ENCODE measurements at places on chromosomes 2 and 18.
A peak's percentile ranks its signal among the peaks of the same experiment; 100 is the strongest.

- DNase-seq, result no peak
These were observed 55.7 kb upstream of the ITM2C start for GRCh38 chr2:230809015-230809414.

- no peak for DNase-seq
These were observed 36.5 kb downstream of the RRM2 start for GRCh38 chr2:10159086-10159485.

GRCh38 chr2:170492010-170492409 lies 223.1 kb upstream of the SP5 start:
- no peak for DNase-seq

DNA sequence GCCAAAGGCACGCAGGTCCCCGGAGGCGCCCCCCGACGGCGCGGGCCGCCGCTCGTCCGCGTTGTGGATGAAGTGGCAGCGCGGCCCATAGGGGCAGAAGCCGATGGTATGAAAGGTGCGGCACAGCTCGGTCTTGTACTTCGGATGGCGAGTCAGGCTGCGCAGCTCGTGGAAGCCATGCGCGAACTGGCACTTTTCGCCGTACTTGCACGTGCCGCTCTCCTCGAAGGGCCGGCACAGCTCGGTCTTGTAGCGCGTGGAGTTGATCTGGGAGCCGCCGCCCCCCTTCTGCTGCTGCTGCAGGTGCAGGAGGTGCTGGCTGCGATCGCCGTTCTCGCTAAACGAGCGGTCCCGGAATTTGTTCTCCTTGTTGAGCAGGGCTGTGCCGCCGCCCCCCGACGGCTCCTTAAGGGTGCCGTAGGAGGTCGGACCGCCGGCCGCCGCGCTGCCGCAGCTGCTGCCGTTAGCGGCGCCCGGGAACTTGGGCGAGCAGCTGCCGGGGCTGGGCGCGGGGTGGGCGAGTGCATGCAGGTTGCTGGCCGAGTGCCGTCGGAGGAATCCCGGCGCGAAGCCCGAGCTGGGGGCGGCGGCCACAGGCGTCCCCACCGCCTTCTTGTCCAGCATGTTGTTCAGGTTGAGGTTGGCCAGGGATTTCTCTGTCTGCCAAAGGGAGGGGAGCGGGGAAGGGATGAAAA lies 1.2 kb downstream of the ZFP36L2 start:
- DNase-seq, result peak; percentile 88

DNA sequence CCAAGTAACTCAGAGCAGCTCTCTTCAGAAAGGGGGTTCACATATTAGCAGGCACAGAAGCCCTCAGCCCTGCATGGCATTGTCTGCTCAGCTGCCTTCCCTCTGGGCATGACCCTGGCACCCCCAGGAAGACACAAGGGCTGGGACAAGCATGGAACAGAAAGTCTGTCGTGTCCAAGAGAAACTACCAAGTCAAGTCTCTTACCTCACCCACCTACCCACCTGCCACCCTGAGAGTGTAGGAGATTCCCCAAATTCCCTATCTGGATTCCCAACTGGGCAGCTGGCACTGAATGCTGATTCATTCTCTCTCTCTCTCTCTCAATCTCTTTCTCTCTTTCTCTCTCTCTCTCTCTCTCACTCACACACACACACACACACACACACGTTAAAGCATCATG lies 21.6 kb downstream of the SMAD7 start:
- no peak for DNase-seq

- no peak for DNase-seq
These were observed 1067.7 kb upstream of the FAM98A start for GRCh38 chr2:34666821-34667220.

DNA sequence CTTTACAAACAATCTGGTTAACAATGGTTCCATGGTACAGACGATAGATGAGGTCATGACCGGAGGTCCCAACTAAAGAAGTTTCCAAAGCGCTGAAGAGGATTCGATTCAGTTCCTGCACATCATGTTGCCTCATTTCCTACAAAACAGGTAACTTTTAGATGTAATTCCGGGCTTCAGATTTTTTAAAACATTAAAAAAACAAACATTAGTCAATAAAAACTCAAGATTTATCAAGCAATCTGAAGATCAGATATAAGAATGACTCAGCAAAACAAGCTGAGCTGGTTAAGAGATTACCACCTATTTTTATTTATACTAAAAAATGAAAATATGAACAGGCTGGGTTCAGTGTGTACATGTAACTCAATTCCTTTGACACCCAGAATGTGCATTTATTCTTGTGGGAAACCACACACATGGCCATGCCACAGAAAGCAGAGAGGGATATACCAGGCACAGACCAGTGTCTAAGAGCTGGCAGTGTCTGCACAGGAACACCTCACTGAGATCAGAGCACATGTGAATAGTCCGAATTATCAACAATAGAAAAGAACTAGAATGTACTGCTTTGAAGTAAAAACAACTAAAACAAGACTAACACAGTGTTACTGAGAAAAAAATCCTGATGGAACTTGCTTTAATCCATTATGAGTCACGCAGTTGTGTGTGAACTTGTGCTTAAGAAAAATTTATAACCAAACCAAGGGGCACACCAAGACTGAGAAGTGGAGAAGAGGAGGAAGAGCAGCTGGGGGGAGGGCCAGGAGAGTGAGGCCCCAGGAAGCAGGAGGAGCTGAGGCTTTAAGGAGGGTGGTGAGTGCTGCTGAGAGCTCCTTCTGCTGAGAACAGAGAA lies 9.5 kb downstream of the USP40 start:
- DNase-seq, result no peak

GRCh38 chr2:101380376-101380775 lies 6.9 kb downstream of the CREG2 start:
- no peak for DNase-seq

- DNase-seq, result no peak
These were observed 65.8 kb downstream of the ALPK2 start for GRCh38 chr18:58562999-58563667.

GRCh38 chr2:26018184-26019055 lies 15.5 kb upstream of the RAB10 start:
- no peak for DNase-seq

GRCh38 chr2:103960951-103961350 lies 893.0 kb upstream of the POU3F3 start:
- no peak for DNase-seq

- DNase-seq, result no peak
These were observed 335.0 kb upstream of the TRIB2 start for GRCh38 chr2:12381543-12382325.

DNA sequence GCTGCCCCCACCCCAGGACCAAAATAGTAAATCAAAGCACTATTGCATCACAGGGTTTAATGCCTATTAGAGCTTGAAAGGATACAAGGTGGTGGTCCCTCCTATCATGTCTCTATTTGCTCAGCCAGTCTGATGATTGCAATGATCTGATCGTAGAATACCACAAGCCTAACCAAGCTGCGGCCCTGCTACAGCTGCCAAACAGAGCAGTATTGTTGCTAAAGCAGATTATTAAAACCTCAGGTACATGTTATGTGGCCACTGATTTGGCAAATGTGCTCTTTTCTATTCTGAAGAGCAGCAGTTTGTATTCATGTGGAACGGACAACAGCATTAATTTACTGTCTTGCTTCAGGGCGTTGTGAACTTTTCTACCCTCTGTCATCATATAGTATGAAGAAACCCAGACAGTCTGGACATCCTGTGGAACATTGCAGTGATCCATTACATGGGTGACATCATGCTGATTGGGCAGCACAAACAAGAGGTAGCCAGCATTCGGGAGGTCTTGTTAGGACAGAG lies 8.4 kb upstream of the VAPA start:
- DNase-seq, result no peak

DNA sequence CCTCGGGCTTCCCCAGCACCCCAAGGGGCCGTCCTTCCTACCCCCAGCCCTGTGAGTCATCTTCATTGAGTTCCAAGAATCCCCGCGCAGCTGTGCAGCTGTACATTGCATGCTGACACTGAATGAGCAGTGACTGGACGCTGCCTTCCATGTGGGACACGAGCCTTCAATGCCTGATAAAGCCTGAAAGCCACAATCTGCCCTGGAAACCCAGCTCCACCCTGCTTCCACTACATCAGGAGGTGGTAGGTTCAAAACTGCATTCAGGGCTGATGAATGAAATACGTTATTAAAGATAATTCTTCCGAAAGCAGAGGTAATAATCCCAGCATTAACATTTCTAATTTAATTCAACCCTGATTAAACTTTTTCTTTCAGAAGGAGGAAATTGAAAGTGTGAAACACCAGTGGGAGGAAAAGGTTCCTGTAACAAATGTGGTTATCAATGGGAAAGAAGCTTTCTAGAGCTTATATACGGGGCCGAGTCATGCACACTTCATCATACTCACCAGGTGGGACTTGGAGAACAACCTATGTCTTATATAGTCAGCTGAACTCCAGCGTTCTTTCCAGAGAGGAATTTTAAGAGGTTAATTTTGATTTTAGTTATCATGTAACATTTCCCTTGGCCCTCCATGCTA lies 360.1 kb downstream of the LPIN1 start:
- DNase-seq, result no peak

GRCh38 chr18:59249199-59249774 lies 24.0 kb downstream of the RAX start:
- DNase-seq, result peak; percentile 96

- DNase-seq, result no peak
These were observed 1074.7 kb upstream of the NXPH2 start for GRCh38 chr2:139854769-139855483.

DNA sequence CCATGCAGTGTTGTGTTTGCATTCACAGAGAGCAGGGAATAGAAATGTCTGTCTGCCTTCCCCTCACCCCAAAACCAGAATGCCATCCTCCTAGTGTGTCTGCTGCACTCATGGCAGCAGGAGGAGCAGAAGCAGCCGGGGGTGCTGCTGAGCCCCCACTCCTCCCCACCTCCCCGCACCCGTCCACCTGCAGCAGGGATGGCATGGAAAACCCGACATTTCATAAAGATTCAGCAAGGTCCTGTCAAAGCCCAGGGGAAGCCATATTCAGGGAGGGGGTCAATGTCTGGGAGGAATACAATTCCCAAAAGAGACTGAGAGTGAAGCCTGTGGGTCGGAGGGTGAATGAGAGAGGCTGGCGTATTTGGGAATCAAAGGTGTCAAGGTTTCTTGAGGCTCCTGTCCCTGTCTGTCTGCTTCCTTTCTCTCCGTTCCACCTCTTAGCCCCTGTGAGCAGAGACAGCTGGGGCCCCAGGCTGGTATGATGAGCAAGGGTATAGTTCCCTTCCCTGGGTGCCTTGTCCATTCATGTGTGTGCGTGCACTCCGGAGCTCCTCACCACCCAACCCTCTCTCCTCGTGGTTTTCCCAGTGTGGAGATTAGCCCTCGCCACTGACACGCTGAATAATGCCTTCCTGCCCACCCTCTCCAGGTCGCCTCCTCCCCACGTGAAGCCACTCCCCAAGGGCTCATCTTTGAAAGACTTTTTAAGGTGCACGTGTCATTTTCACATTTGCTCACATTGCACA lies 133.5 kb upstream of the ZNF236 start:
- DNase-seq, result no peak

- DNase-seq, result no peak
These were observed 23.6 kb downstream of the ALPK2 start for GRCh38 chr18:58605027-58606020.

- DNase-seq, result no peak
These were observed 8.8 kb upstream of the POLI start for GRCh38 chr18:54260396-54261072.

GRCh38 chr18:30713299-30713698 lies 329.2 kb downstream of the DSC3 start:
- no peak for DNase-seq

DNA sequence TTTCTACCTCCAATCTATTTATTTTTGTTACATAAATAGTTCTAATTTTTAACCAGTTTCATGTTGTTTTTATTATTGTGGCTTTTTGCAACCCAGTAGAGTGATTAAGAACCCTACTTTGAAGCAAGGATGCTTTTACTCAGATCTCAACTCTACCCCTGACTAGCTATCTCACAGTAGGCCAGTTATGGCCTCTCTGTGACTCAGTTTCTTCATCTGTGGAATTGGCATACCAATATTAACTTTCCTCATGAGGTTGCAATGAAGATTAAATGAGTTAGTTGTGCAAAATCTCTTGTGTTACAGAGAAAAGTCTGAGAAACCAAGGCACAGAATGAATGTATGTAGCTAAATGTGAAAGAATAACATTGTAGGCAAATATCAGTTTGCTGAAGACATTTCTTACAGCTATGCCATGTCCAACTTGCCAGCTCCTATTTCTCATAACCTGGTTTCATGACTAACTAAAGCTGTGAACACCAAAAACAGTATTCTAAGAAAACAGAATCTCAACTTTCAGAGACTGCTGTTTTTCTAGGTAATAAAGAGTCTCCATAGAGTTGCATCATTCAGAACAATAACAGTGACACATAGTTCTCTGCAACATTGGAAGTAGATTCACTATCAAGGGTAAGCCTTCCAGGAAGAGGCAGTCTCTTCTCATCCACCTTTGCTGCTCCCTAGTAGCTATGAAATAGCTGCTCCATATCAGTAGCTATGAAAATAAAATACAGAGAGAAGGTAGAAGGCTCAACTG lies 33.2 kb upstream of the CYTIP start:
- no peak for DNase-seq

GRCh38 chr2:238785528-238785860 lies 62.4 kb upstream of the TWIST2 start:
- DNase-seq, result no peak

DNA sequence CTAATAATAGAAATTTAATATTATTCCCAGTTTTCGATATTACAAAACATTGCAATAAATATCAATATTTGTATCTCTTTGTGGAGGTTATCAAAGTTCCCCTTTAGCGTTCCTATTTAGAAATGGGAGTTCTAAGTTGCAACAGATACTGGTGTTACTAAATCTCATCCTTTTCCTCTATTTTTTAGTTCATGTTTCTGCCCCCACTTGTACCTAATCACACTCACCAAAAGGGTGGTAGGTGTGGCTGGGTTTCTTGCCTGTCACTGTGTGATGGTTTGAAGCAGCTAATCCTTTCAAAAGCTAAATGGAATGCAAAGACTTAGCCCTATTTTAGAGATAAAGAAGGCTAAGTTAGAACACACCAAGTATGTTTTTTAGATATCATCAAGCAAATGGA lies 997.9 kb downstream of the TSN start:
- DNase-seq, result no peak

DNA sequence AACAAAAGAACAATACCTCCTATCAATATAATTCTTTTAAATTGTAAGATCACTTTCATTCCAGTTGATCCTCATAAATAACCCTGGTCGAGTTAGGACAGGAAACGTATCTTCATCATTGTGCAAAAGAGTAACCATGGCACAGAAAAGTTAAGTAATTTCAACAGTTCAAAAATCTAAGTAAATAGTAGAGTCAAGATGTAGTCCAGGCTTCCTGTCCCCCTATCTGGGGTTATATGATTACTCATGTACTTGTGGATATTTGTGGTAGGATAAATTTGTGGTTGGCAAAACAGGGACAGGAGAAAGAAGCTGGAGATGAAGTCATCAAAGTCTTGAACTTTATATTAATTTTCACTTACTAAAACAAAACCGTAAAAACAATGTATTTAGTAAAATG lies 772.6 kb downstream of the TSN start:
- DNase-seq, result no peak

- no peak for DNase-seq
These were observed 11.9 kb upstream of the TET3 start for GRCh38 chr2:73972846-73973245.

GRCh38 chr2:103166456-103167324 lies 404.9 kb downstream of the TMEM182 start:
- no peak for DNase-seq

All from eye (tissue), 1 donor.